NCI-H748 treated with DMSO at 0.1 percent for 48 hours (cell line): ENCODE measurements at places on chromosomes 11 and 22.
A peak's percentile ranks its signal among the peaks of the same experiment; 100 is the strongest.

DNA sequence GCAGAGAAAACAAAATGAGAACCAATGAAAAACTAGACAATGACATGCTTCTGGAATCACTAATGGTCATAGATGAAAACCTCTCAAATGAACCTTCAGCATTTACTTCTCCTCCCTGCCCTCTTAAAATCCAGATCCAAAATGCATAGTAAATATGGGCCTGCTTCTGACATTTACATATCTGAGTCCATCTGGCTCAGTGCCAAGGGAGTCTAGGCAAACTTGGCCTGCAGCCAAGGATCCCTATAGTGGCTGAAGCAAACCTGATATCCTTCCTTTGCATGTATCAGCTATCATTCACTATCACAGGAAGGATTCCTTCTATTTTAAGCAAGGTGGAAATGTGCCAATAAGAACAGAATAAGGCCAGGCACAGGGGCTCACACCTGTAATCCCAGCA lies 104.8 kb downstream of the C11orf58 start:
- DNase-seq, result peak; percentile 82

DNA sequence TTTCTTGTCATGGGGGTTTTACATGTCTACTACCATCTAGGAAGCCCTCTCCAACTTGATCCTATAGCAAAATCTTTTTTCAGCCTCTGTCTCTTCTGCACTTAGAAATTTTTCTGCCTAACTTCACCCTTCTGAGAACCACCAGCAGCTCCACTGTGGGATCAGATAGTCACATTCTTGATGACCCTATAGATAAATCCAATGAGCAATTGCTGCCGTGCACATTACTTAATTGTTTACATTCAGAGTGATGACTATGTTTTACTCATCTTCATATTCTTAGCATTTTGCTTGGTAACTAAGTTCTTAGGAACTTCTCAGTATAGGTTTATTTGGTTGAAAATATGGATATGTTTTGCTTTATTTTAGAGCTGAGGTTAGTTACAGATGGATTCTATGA lies 12.4 kb upstream of the ETS1 start:
- no peak for DNase-seq

DNA sequence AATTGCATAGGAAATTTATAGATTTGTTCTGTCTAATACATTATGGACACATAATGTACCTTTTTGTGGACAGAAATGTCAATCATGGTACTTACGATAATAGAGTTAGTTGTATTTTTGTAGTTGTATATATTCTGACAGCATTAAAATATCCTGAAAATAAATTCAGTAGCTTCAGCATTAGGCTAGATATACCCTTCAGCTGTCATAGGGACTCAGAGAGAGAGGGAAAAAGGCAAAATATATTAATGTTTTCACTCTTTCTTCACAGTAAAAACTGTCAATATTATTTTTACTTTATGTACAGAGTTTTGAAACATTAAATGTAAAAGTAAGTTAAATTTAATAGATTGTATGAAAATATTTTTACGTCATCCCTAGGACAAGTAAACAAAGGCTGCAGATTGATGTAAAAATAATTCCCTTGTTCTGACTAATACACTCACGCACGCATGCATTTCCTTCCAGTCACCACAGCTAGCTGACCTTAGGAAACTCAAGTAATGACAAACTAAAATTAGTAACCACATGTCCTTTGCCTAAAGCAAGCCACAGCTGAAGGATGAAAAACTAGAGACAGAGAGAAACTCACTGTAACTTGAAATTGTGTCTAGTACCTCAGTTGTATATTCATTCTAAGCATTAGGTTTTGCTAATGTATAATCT lies 104.7 kb upstream of the CARD18 start:
- DNase-seq, result no peak

DNA sequence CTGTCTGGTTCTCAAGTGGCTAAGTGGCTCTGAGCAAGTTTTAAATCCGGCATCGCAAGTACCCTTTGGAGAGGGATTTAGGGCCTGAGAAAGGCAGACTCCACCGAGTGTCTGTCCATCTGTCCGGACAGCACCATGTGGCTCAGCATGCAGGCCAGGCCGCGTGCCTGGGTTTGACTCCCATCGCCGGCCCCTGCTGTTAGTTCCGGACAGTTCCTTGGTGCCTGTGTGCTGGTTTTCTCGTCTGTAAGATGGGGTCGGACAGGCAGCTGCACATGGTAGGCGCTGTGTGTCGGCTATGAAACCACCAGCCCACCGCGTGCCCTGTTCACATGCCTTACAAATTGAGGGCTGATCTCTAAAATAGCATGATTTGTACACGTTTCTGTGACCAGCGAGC lies 31.0 kb downstream of the NUP50 start:
- DNase-seq, result no peak

GRCh38 chr11:35631891-35632290 lies 13.6 kb downstream of the FJX1 start:
- no peak for DNase-seq

- peak; percentile 80 for DNase-seq
These were observed at the start of the genes FEN1 and TMEM258 for GRCh38 chr11:61792310-61793082. TSS of gene FEN1 (plus strand) at chr11:61792911. CDS start at chr11:61795362, 2,451 bp downstream. TSS of gene TMEM258 (minus strand) at chr11:61792599. CDS start at chr11:61792558, 41 bp downstream.

- peak; percentile 60 for DNase-seq
These were observed 2.1 kb downstream of the KLHL35 start for GRCh38 chr11:75430714-75431532.

DNA sequence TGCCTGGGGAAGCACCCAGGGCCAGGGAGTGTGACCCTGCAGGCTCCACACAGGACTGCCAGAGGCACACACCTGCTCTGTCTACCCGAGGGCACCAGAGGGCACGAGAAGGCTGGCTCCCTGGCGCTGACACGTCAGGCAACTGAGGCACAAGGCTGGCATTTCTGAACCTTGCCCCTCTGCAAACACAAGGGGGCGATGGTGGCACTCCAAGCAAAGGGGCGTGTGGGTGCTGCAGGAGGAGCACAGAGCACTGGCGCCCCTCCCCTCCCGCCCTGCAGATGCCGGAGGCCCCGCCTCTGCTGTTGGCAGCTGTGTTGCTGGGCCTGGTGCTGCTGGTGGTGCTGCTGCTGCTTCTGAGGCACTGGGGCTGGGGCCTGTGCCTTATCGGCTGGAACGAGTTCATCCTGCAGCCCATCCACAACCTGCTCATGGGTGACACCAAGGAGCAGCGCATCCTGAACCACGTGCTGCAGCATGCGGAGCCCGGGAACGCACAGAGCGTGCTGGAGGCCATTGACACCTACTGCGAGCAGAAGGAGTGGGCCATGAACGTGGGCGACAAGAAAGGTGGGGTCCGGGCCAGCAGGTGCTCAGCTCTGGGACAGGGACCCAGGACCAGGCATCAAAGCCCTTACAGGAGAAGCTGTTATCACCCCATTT lies 20.8 kb upstream of the TXNRD2 start:
- no peak for DNase-seq

DNA sequence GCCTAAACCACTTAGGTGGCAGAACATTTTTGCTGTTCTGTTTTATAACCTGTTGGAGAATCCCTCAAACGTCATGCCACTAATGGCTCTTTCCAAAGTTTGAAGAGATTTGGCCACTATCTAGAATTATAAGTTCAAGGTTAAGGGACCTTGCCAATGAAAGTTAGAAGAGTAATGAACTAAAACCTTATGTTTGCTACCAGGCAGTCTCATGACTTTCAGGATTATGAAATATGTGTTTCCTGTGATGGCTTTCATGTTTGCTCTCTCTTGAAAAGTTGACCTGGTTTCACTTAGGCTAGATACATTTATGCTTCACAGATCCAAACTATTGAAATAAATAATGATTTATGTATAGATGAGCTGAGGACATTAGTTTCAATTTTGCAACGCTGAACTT lies 340.0 kb downstream of the LRRC4C start:
- DNase-seq, result no peak

GRCh38 chr22:40803321-40803720 lies 15.8 kb downstream of the SLC25A17 start:
- no peak for DNase-seq

- DNase-seq, result no peak
These were observed 58.2 kb upstream of the GNAZ start for GRCh38 chr22:23012081-23012622.

GRCh38 chr11:70324376-70325115 lies 54.1 kb downstream of the PPFIA1 start:
- DNase-seq, result no peak

GRCh38 chr11:32884023-32884422 lies 8.6 kb upstream of the QSER1 start:
- DNase-seq, result no peak

- DNase-seq, result peak; percentile 16
These were observed 328.1 kb upstream of the MPPED2 start for GRCh38 chr11:30914143-30914762.

- DNase-seq, result no peak
These were observed 28.4 kb downstream of the SUSD2 start for GRCh38 chr22:24209687-24210086.

GRCh38 chr11:118238929-118239328 lies 13.2 kb downstream of the MPZL3 start:
- DNase-seq, result no peak

DNA sequence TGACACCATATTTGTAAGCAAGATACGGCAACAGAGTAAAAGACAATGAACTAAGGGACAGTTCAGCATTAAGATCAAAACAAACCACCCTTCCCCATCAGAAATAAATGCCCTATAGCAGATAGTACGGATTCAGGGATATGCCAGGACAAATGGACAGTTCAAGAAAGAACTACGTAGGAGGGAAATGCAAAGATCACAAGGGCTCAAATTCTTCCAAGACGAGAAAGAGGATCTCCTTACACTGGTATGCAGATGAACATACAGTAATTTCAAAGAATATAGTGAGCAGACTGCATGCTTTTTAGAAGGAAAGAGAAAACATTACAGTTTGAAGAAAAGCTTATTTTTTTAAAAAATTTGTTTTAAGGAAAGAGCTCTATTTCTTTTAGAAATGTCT lies 124.7 kb upstream of the APOA1 start:
- no peak for DNase-seq

DNA sequence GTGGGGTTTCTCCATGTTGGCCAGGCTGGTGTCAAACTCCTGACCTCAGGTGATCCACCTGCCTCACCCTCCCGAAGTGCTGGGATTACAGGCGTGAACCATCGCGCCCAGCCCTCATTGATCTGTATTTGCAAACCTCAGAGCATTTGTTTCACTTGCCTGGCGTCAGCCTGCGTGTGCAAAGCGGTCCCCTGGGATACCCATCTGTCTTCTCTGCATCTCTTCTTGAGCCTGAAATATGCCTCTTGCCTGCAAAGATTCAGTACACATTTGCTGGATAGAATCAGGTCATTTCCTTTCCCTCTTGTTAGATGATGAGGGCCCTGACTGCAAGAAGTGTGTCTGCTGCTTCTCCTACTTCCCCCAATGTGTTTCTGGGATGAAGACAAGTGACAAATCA lies 1291.0 kb downstream of the TBC1D22A start:
- no peak for DNase-seq

DNA sequence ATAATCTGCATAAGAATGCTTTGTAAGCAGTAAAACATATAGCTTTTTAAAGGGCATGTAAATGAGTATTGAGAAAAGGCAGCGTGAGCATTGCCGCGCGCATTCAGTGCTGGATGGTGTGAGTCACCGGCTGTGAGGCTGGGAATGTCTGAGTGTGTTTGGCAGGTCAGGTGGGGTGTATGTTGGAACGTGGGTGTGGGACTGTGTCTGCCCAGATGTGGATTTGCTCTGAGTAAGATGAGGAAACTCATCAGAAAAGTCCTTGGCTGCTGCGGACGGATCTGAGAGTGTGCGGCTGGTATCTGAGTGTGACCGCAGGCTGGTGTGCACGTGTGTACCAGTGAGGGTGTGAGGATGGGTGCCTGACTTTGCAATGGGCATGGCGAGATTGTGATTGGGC lies 66.2 kb upstream of the NECTIN1 start:
- DNase-seq, result no peak

DNA sequence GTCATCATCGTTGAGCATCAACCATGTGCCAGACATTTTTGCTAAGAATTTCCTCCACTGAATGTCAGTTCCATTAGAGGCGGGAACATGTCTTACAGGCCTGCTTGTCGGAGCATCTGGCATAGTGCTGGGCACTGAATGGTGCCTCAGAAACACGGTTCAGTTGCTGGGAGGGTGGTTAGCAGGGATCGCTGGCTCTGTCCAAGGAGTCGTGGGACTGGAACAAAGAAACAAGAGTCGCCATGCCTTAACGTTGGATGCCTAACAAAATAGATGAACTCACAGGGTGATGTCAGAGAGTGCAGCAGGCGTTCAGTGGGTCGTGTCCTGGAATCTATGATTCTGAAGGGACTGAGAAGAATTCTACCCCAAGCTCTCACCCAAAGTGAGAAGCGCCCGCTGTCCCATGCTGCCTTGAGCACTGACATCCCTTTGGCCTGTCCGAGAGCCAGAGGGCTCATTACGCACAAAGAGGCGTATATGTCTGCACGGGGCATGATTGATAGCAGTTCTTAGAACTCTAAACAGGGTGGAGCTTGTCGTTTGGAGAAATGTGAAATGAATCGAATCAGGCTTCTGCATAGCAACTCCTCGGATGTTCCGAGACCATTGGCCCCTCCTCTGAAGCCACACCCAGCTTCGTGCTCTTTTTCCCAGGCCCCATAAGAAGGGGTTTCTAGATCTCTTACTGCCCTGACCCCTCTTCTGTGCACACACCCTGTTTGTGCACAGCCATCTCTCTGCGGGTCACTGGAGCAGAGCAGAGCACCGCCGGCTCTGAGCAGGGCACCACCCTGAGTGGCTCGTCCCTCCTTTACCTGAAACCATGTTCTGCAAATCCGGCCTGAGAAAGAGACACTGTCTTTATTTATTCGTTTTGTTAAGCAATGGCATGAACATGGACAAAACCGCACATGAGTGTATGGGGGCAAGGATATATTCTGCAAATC lies 113.1 kb upstream of the B3GAT1 start:
- no peak for DNase-seq

GRCh38 chr11:74232311-74232950 lies 61.3 kb downstream of the PPME1 start:
- no peak for DNase-seq

GRCh38 chr11:125872138-125872491 lies 15.4 kb upstream of the HYLS1 start:
- DNase-seq, result no peak

DNA sequence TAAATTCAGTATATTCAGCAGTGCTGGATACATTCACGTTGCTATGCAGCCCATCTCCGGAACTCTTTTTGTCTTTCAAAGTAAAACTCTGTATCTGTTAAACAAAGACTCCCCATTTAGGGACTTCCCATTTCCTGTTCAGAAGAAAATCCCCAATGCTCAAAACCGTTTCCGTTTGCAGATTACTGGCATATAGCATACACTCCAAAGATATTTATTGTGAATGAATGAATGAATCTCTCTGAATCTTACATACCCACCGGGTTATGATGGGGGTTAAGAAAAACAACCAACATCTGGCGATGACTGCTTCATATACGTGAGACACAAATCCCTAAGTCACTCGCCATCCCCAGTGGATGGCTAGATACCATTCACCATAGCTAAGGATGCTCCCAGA lies 1.6 kb downstream of the THY1 start:
- no peak for DNase-seq

DNA sequence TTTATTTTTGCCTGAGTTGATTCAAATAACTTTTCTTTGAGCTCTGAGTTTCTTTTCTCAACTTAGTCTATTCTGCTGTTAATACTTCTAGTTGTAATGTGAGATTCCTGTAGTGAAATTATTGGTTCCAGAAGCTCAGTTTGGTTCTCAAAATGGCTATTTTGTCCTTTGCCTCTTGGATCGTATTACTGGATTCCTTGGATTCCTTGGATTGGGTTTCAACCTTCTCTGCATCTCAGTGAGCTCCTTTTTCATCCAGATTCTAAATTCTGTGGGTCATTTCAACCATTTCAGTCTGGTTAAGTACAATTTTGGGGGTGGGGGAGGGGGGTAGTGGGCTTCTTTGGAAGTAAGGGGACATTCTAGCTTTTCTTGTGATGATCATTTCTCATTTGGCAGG lies 341.1 kb upstream of the CNTN5 start:
- no peak for DNase-seq
